ENCODE measurements at places on chromosomes 1 and 21.

- no peaks in the 10 kb centered on the region for H3K36me3 ChIP-seq
- DNase-seq: peak; percentile 72
- peak overlapping the region; percentile 42 for H3K4me3 ChIP-seq
- H3K4me1 ChIP-seq: peaks cover 54% of the 10 kb centered on the region
Observed at GRCh38 chr1:204923201-204923600, 52.5 kb downstream of the NFASC start.

- no peaks in the 10 kb centered on the region for H3K27me3 ChIP-seq
- H3K36me3 ChIP-seq: peaks cover 5% of the 10 kb centered on the region
- no peak for DNase-seq
Observed at GRCh38 chr1:211324992-211325775, 1.4 kb upstream of the TRAF5 start.

DNA sequence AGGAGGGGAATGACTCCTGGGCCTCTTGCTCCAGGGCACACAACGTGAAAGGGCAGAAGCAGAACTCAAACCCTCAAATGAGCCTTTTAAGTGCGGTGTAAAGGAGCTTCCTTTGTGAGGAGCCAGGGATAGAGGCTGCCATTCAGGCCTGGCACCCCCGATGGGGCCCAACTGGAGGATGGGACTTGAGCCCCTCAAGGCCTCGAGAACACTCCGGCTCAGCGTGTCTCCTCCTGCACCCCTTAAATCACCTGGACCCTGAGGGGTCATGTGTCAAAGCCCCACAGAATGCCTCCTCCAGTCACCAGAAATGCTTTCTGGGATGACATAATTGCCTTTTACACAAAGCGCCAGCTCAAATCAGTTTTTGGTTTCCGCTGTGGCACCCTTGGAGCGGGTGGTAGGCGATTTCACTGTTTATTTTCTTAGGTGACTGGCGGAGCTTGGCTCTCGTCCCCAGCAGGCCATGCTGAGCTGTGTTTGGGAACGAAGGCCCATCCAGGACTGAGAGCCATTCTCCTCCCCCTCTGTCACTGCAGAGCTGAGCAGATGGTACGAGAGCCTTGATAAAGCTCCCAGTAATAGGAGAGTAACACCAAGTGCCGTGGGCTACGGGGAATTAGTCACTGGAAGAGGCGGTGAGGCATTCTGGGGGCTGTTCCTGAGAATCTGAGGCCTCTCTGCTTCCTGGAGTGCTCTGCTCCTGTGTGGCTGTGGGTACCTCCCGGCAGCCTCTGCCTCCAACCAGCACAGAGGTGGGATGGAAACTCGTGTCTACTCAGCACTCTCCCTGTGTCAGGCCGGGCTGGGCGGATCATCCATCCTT is 163.0 kb downstream of the GRIK3 start:
- H3K27me3 ChIP-seq: no peaks in the 10 kb centered on the region
- peak; percentile 38 for DNase-seq
- no peaks in the 10 kb centered on the region for H3K4me1 ChIP-seq
- no peaks in the 10 kb centered on the region for H3K36me3 ChIP-seq

DNA sequence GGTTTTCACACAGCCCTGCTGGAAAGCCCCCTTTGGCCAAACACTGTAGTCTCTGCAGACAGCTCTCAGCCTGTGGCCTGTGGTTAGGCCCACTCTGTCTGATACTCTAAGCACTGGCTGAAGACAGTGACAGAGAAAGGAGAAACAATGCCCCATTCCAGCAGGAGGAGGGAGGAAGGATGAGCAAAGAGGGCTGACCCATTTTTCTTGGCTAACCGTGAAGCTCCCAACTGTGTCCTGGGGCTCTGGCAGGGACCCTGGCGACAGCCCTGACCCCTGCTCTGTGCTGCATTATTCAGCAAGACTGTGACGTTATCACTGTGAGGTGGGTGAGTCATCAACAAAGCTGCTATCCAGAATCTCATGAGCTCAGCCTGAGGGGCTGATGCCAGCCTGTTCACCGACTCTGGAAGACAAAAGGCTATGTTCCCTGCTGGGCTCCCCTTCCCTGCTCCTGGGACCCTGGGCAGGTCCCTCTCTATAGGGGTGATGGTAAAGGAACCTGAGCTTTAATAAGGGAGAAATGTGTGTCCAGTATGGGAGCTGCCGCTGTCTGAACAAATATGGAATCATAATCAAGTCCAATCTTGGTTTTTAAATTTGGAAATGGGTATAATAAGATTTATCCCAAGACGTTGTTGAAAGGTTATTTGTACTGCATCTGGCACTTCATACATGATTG is 107.0 kb downstream of the RHOU start:
- no peaks in the 10 kb centered on the region for H3K36me3 ChIP-seq
- peak overlapping the region; percentile 72 for H3K27ac ChIP-seq
- H3K27me3 ChIP-seq: no peaks in the 10 kb centered on the region
- peaks cover 11% of the 10 kb centered on the region for H3K4me1 ChIP-seq
- peak; percentile 71 for DNase-seq
- H3K4me3 ChIP-seq: no peak overlapping the region

GRCh38 chr1:53621144-53621543 is 117.8 kb downstream of the GLIS1 start:
- H3K27ac ChIP-seq: no peak overlapping the region
- no peaks in the 10 kb centered on the region for H3K27me3 ChIP-seq
- peak; percentile 20 for DNase-seq
- no peaks in the 10 kb centered on the region for H3K36me3 ChIP-seq

DNA sequence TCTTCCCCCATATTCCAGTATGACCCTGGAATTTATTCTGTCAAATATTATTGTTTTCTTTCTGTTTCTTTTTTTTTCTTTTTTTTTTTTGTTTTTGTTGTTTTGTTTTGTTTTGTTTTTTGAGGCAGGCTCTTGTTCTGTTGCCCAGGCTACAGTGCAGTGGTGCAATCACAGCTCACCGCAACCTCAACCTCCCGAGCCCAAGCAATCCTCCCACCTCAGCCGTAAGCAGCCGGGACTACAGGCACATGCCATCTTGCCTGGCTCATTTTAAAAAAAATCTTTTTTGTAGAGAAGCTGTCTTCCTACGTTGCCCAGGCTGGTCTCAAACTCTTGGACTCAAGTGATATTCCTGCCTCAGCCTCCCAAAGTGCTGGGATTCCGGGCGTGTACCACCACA is 237.6 kb downstream of the SMYD3 start:
- H3K27me3 ChIP-seq: no peaks in the 10 kb centered on the region
- peaks cover 8% of the 10 kb centered on the region for H3K4me1 ChIP-seq
- no peaks in the 10 kb centered on the region for H3K36me3 ChIP-seq
- no peak for DNase-seq
- H3K27ac ChIP-seq: no peak overlapping the region

All from endodermal cell (in vitro differentiated cells).